ENCODE measurements at places on chromosomes 3 and 15. TPM values are rescaled to one million over a fixed set of nuclear protein-coding genes. Genes with fewer than 3 reads are reported as not detected.

Gene HDC
- total RNA-seq, result not detected

Gene RSL24D1
- 175 TPM for total RNA-seq

Gene OR4F6
- not detected for total RNA-seq

Gene FAM98B
- 47.9 TPM for total RNA-seq

All from occipital lobe (tissue), 3 donors.